ENCODE measurements at places on chromosomes 3 and 15.

GRCh38 chr15:42707068-42707467 lies 29.9 kb downstream of the CDAN1 start:
- no peak for DNase-seq

- DNase-seq = peak; percentile 50
These were observed 806 bp downstream of the KLHL25 start for GRCh38 chr15:85793641-85794597.

DNA sequence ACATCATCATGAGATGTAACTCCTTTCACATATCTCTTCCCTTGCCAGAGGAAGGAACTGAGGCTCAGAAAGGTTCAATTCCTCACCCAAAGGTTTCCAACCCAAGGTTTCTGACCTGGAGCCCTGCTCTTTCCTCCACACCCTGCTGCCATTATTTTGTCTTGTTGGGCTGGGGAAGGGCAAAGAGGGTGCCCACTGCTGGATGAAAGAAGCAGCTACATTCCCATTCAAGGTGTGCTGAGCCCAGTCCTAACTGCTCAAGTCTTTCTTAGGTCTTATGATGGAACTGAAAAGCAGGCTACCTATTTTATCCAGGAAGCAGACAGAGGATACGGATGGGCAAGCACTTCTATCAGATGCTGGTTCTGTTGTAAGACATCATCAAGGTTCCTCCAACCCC lies 258.0 kb upstream of the CTDSPL start:
- DNase-seq = no peak

DNA sequence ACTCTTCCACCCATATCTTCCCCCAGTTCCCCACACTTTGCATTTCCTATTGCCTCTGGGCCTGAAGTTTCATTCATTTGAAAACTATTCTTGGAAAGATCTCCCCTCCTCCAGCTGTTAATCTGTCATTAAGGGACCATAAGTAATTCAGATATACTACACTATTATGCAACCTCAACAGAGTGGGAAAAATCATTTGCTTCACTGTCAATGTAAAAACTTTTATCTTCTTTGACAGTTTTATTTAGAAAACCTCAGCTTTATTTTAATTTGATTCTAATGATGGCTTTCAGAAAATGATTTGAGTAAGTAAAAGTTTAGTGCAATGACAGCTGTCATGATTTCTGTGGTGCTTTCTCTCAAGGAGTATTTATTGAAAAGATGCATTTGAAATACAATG lies 435.3 kb upstream of the KCNMB2 start:
- DNase-seq = no peak

- DNase-seq = no peak
These were observed 35.4 kb upstream of the RBMS3 start for GRCh38 chr3:29245441-29245840.

DNA sequence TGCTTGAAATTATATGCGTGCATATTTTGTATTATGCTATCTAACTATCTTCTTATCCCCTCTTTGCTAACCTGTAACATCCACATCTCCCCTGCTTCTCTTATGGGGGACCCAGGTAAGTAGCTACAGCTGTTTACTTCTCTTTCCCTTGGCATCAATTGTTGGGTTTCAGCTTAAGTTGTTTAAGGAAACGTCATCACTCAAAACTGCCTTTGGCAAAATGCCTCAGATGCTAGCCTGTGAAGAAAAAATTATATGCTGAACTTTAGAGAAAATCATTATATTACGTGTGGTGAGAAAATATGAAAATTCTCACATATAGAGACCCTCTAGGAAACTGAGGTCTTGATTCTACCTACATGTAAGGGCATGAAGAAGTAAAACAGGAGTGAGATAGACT lies 447.0 kb upstream of the NECTIN3 start:
- no peak for DNase-seq

DNA sequence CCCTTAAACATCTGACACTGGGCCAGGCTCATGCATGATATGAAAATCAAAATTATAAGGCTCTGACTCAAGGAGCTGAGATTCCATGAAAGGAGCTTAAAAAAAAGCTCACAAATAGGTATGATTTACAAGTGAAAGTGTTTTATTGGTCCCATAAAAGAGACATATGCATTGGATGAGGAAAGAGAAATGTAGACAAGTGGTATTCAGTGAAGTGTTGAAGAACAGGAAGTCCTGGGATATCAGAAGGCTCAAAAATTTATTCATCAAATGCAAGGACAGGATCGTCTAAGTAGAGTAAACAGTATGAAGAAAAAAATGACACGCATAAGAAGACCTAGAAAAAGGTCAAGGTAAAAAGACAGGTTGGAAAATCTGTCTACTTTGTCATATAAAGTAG lies 188.9 kb downstream of the CBLB start:
- no peak for DNase-seq

GRCh38 chr15:92733934-92734521 lies 78.5 kb upstream of the FAM174B start:
- no peak for DNase-seq

DNA sequence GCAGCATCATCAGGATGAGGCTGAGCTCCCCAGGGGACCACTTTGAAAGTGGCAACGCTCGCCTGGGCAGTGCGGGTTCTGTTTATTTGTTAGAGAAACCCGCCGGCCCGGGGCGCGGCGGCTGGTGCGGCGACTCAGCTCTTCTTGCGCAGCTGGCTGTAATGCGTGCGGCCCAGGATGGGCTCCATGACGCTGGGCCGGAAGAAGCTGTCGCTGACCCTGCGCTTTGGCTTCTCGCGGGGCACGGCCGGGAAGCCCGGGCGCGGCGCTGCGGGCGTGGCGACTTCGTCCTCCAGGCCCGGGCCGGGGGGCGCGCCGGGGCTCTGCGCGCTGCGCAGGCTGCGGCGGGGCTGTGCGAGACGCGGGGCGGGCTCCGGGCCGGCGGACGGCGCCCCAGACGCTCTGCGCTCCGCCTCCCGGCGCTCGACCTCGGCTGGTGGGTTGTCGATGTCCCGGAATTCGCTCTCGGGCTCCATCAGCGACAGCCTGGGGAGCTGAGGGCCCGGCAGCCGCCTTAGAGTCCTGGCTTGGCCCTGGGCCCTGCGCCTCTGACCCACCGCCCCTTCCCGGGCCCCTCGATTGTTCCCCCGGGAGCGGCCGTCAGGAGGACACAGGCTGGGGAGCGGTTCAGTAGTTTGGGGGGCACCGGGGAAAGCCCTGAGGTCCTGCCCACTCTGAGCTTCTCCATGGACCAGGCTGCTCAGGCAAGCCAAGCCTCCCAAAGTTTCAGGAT lies 10.3 kb upstream of the KIF7 start:
- peak; percentile 66 for DNase-seq

DNA sequence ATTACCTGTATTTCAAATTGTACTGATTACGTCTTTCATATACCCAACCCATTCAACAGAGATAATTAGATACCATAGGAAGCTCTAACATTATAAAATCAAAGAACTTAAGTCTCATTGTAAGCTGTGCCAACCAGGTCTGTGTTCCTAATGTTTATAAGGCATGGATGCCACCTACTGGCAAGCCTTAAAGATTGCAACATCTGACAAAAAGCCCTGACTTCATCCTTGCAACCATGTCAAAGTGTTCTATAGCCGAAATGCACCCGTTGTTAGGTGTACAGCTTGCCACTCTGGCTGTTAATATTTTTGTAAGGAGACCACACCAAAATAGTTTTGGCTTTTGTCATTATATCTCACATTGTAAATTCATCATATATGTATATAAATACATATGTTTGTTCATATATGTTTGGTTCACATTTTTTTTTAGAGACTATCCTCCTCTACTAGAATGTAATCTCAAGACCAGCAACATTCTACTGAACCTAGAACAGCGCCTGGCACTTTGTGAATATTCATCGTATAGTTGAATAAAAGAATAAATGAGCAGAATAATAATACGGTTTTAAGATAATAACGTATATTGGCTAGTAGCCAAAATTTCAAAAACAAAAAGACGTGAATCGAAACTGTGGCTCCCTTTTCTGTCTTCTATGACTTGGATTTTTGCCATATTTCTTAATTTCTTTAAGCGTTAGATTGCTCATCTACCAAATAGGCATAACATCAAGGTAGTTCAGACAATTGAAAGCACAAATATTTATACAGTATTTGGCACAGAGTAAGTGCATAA lies 258.1 kb downstream of the TBL1XR1 start:
- DNase-seq = peak; percentile 57

GRCh38 chr3:150077581-150078247 lies 107.0 kb upstream of the PFN2 start:
- DNase-seq = no peak

- no peak for DNase-seq
These were observed 77.0 kb upstream of the STAC start for GRCh38 chr3:36303286-36303685.

DNA sequence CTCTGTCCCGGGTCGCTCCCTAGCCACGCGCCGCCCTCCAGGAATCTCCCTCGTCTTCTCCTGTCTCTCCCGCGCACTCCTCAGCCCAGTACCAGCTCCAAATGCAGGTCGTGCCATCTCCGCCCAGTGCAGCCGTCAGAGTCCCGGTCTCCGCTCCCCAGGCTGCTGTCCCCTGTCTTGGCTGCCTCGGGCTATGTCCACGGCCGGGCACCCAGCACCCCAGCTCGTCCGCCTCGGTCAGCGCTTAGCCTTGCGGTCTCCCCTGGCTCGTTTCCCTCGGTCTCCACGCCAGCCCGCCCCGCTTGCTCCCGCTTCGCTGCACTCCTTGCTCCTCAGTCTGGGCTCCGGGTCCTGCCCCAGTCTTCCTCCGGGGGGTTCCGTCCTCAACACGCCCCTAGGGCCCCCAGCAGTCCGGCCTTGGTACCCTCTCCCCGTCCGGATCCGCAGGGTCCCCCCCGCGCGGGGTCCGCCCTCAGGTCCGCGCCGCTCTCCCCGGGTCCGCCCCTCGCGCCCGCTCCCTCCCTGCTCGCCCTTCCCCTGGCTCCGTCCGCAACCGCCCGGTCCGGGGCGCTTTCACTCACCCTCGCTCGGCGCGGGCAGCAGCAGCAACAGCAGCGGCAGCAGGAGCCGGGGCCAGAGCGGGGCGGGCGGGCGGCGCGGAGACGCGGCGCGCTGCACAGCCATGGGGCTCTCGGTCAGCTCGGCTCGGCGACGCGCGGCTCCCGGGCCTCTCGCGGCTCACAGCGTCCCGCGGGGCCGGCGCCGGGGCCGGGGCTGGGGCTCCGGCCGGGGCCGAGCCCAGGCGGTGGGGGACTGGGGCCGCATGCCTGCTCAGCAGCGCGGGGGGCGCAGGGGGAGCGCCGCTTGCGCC lies 462 bp downstream of the IGDCC3 start:
- peak; percentile 59 for DNase-seq

DNA sequence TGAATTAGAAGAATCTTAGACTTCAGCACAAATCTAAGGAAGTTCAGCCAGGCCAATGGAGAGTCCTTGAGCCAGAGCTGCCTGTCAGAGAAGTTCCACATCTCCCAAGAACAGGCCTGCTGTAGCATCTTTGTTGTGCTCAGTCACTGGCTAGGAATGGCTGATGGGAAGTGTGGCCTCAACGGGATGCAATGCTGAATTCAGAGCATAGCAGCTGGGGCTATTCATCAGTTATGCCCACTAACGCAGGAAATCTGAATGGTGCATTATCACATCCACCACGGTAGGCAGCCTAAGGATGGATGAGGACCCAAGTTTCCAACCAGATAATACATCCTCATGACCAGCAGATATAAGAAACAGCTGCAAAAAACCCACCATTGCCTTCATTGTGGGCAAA lies 3.2 kb upstream of the EIF1B start:
- DNase-seq = no peak

DNA sequence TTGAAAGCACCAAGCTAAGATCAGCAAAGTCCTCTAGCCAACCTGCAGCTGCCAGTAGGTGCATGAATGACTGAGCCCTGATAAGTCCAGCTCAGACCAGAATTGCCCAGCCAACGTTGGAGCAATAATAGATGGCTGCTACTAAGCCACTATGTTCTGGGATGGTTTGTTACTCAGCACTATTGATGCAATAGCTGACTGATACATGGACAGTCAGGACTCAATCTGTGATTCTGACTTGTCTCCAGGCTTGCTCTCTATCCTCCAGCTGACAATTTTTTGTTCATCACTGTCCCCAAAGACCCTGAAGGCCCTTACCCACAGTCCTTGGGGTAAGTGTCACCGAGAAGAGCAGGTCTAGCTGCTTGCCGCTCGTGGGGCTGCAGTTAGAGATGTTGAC lies 55.3 kb downstream of the CDCP1 start:
- DNase-seq = no peak

DNA sequence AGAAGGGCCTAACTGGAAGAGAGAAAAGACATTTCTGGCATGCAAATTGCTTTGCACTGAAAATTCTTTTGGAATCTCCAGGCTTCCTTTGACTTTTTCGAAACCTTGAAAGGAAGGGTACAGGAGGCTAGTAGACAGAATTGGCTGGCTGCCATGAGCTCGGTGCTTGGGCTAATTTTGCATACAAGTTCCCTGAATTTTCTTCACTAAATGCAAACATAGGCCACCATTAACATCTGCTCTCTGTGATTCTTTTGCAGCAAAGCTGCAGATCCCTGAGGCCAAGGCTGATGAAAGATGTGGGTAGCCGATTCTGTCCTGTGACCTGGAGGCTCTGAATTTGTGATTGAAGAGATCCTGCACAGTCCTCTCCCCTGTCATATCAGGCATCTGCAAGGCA lies 247.8 kb upstream of the MCTP2 start:
- DNase-seq = no peak

GRCh38 chr3:108312656-108313055 lies 16.3 kb downstream of the HHLA2 start:
- no peak for DNase-seq

DNA sequence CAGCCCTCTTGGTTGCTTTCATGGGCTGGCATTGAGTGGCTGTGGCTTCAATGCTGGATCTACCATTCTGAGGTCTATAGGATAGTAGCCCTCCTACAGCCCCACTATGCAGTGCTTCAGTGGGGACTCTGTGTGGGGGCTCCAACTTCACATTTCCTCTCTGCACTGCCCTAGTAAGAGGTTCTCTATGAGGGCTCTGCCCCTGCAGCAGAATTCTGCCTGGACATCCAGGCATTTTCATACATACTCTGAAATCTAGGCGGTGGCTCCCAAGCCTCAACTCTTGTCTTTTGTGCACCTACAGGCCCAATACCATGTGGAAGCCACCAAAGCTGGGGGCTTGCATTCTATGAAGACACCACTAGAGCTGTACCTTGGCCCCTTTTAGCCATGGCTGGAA lies 195.8 kb downstream of the IGSF11 start:
- no peak for DNase-seq

DNA sequence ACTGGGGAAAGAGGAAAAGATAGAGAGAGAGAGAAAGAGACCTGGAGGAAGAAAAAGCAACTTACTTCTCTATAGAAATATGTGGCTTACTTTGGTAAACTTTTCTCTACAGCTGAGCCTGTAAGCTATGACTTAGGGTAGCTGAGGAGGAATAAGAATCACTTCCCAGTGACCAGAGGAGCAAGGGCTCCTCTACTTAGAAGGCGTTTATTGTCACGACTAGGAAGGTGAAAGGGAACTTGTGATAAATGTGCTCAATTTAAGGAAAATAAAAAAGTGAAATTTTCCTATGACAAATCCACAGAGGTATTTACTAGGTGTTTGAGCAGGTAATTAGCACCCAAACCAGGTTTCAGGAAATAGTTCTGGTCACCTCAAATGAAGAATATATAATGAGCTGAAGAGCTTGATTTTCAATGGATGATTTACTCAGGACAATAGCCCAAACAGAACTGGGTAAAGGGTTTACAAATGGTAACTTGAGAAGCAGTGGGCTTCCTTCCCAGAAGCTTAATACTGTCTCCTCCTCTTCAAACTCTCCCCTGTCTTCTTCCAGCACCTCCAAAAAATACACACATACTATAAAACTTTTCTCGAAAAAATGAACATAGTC lies 46.1 kb downstream of the SOX2 start:
- no peak for DNase-seq
